ENCODE measurements at places on chromosomes 5 and 9.

DNA sequence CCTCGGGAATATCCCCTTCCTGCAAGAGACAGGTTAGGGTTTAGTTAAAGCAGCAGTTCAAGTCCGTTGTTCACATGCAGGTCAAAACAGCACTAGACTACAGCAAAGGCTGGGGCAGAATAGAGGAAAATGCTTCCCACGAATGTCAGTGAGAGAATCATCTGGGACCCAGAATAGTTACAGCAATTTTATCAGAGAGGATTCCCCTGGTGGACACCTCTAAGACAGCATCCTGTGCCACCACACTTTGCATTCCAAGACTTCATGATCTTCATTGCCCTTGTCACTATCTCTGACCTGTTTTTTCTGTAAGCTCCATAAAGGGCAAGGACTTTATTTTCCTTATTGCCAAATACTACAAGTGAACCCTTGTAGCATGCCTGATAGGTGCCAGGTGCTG is 12.9 kb downstream of the GRXCR2 start:
- DNase-seq = no peak

DNA sequence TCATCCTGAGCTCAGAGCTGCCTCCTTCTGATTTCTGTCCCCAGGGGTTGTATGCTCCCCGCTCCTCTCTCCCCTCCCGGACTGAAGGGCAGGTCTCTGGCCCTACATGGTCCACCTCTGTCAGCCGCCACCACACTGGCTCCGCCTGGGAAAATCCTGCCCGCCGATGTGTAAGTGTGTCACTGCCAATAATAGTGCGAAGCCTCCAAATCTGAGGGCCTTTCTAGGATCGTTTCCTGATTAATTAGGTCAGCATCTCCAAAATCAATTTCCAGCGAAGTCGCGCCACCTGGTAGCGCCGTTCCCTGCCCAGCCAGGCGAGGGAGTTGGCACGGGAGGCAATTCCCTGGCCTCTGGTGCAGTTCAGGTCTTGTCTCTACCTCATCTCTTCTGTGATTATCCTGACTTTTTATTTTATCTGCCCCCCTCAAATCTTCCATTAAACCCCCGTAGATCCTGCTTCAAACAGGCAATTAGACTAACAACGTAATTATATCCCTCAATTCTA is 73.5 kb downstream of the ZNF618 start:
- DNase-seq = no peak

DNA sequence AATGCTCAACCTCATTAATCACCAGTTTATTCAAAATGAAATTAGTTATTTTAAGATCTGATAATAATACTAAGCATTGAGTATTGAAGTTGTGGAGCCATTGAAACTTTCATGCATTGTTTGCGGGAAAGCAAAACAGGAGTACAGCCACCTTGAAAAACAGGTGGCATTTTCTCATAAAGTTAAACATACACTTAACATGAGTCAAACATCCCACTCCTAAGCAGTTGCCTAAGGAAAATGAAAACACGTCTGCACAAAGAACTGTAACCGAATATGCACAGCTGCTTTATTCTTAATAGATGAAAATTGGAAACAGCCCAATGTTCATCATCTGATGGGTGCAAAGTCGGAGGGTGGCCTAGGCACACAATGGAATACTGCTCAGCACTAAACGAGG is 177.3 kb downstream of the IRX2 start:
- no peak for DNase-seq

DNA sequence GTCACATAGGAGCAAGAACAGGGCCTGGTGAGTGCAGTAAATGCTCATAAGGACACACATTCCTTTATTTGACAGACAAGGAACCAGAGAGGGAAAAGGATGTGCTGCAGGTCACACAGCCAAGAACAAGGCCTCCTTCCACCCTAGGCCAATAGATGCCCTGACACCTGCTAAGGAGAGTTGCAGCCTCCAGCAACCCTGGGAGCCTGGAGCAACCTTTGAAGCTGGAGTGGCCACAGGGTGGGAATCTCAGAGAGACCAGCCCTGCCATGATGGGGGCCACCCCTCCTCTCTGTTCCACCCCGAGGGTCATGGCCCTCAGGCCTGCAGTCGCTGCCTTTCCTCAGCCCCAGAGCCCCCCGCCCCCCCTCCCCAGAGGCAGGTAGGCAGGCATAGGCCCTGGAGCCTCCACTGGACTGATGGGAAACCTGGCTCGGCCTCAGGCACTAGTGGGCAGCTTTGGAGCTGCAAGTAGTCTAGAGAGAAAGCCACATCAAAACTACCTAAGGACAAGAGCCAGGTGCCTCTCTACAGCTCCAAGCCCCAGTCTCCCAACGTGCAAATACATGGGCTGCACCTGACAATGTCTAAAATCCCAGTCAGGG is 116.1 kb upstream of the SPOCK1 start:
- DNase-seq = no peak

GRCh38 chr9:137380606-137381005 is 42.4 kb downstream of the EXD3 start:
- no peak for DNase-seq

GRCh38 chr9:119500072-119500771 is 131.0 kb upstream of the BRINP1 start:
- no peak for DNase-seq

- no peak for DNase-seq
Observed at GRCh38 chr5:190366-191035, 794 bp upstream of the LRRC14B start.

DNA sequence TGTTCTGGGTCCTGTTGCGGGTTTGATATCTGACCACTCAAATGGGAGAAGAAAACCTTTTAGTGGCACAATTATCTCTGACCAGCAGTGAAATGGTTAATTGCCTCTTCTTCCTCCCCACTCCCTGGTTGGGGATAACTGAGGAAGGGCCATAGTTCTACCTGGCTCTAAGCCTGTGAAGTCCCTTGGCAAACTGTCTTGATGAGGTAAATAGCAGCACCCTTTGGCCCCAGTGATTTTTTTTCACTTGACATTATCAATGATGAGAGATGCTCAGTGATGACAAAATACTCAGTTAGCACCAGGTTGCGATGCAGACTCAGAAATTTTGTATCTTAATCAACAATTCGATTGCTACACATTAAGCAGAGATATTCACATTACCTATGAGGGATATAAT is 515.7 kb downstream of the PSAT1 start:
- DNase-seq = no peak

- DNase-seq = no peak
Observed at GRCh38 chr5:18281947-18282581, 647.8 kb downstream of the TAF11L14 start.

GRCh38 chr5:56729488-56729887 is 85.9 kb upstream of the MAP3K1 start:
- DNase-seq = no peak

DNA sequence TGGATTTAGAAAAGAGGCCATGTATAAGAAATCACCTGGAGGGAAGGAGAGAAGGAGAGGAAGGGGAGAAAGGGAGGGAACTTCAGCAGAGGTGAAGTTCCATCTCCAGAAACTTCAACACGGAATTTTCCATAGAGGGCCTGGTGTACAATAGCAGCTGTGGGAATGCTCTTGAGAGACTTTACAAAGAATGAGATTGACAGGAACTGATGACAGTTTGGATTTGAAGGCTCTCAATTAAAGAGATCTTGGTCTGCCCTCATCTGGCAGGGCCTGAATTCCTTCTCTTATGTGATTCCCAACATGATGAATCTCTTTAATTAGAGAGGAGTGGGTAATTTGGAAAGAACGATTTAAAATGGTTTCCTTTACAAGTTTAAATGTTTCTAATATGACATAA is 143.5 kb downstream of the MLLT3 start:
- DNase-seq = no peak

GRCh38 chr5:41896230-41896629 is 7.9 kb upstream of the RIMOC1 start:
- DNase-seq = no peak

- DNase-seq = no peak
Observed at GRCh38 chr9:85523202-85523601, 218.6 kb downstream of the AGTPBP1 start.

GRCh38 chr9:113537229-113537810 is 73.8 kb downstream of the RGS3 start:
- DNase-seq = no peak

GRCh38 chr5:50564079-50564478 is 102.4 kb upstream of the PARP8 start:
- DNase-seq = no peak

- no peak for DNase-seq
Observed at GRCh38 chr5:72347801-72348308, 27.7 kb downstream of the PTCD2 start.

Data from activated naive CD4-positive, alpha-beta T cell treated with anti-CD3 and anti-CD28 coated beads, Interleukin-2, amount 50 U/mL, for 16 hours (primary cell).